ENCODE measurements at places on chromosomes 6 and 20. TPM values are rescaled to one million over a fixed set of nuclear protein-coding genes. Genes with fewer than 3 reads are reported as not detected.
A peak's percentile ranks its signal among the peaks of the same experiment; 100 is the strongest.

GRCh38 chr20:35917077-35917476, 37.2 kb downstream of the SCAND1 start:
- no peak for DNase-seq

- no peak for DNase-seq
Measured at GRCh38 chr6:5776706-5777390, 229.9 kb downstream of the NRN1 start.

- no peak for DNase-seq
Measured at GRCh38 chr6:17858584-17858983, 128.9 kb downstream of the KIF13A start.

DNA sequence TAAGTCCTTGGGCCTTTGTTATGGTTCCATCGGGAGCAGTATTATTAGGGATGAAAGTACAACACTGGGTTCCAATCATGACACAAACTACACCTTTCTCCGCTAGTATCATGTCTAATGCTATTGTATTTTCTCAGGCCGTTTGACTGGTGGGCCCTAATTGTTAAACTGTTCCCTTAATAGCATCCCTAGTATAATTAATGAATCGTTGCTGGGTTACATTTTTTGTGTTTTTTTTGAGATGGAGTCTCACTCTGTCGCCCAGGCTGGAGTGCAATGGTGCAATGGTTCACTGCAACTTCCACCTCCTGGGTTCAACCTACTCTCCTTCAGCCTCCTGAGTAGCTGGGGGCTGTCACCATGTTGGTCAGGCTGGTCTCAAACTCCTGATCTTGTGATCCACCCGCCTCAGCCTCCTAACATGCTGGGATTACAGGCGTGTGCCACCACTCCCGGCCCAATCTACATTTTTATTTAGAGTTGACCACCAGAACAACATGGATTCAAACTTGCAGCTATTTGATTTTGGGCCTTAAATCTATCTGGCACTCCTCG, 4.1 kb upstream of the ZNFX1 start:
- no peak for DNase-seq

DNA sequence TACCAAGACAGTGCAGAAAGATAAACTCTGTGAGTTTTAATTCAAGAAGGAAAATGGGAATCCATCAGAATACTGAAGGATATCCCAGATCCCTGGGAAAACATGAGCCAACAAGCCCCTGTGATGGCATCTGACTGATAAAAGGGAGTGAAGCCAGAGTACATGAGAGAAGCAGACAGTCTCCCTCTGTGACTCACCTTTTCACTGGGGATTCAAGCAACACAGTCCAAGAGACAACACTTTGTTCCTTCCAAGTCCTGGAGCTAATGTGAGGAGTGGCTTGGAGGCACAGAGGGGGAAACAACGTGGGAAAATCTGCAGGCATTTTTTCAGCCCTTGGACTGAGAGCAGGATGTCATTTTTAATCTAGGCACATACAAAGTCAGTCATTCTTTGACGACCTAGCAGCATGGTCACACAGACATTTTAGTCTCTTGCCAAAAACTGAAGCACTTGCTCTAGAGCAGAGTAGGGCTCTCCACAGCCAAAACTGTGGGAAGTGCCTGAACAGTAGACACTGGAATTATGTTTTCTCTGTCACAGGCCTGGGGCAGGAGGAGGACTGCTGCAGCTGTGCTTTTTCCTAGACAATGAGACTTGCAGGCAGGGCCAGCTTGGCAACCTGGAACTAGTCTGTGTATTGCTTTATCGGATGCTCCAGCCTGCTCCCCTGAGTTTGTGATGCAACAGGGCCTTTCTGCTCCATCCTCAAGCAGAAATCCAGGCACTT, 465.0 kb upstream of the GJE1 start:
- no peak for DNase-seq

DNA sequence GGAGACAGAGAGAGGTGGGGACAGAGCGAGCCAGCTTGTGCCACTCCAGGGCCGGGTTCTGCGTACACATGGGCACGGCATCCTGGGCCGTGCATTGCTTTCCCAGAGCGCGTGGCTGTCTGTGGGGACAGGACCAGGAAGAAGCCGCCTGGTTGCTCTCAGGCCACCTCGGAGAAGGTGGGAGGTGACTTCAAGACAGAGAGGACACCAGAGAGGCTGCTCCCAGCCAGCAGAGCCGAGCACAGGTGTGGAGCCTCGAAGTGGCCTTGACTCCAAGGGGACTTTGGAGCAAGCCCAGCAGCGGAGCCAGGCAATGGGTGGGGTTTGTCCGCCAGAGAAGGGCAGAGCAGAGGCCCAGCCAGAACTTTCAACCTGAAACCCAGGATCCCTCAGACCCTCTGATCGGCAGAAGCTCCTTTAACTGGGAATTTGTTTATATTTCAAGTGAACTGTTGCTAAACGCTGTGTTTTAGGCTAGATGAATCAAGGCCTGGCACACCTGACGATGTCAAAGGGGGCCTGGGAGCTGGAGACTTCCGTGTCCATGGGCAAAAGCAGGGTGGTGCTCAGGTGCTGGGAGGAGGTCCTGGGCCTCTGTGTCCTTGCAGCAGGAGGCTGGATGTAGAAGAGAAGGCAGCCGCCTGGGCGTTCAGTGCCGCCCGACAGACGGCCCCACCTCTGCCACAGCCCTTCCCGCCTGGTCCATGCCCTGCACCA, 262.1 kb downstream of the DLL1 start:
- DNase-seq, result no peak

DNA sequence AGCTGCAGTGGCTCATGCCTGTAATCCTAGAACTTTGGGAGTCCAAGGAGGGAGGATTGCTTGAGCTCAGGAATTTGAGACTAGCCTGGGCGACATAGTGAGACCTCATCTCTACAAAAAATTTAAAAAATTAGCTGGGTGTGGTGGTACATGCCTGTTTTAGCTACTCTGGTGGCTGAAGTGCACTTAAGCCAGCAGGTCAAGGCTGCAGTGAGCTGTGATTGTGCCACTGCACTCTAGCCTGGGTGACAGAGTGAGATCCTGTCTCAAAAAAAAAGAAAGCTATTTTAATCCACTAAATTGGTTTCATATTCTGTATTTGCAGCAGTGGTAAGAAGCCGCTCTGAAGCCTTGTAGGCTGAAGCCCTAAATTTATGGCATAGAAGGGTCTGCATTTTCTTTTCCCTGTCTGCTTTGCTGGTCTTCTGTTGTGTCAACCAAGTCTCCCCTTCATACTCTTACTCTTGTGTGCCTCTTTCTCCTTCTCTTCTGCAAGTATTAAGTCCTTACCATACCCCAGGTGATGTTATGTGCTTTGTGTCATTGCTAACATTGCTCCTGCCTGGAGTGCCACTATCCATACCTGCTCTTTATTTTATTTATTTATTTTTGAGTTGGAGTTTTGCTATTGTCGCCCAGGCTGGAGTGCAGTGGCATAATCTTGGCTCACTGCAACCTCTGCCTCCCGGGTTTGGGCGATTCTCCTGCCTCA, 70.9 kb downstream of the MYO6 start:
- no peak for DNase-seq

- DNase-seq, result no peak
Measured at GRCh38 chr6:154996841-154997311, 1.8 kb downstream of the TIAM2 start.

DNA sequence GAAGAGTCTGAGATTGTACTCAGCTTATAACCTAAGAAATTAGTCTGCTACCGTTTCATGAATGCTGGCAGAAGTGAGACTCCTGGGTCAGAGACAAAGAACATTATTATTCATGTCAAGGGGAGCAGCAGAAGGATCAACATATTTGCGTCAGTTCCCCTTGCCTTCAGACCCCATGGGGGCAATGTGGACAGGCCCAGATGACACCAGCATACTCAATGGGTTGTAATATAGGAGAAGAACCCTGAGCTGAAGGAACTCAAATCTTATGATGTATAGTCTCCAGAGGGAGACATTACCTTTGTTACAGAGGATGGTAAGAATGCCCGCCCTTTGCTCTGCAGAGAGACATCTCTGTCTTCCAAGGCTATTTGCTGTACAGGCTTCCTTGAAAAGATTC, 384.4 kb downstream of the EPM2A start:
- DNase-seq, result no peak

GRCh38 chr6:67683960-67684359, 951.1 kb upstream of the ADGRB3 start:
- no peak for DNase-seq

DNA sequence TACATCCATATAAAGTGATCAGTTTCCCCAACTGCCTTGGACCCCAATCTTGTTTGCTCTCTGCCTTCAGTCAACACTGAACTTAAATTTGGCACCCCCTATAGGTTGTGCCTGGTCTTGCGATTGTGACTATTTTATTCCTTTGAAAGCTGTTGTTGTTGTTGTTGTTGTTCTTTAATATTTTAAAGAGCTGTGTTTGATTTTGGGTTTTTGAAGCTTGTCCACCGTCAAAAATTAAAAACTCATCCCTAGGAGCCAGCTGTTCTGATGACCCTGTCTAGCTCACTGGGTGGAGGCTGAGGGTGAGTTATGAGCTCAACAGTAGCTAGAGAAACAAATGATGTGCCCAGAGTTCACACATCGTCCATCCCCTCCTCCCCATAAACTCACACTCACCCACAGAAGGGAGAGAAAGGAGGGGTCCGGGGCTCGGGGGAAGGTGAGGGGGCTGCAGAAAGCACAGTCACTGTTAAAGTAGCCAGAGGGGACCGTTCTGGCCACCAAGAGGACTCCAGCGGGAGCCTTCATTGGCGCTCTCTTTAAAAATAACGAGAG, 4.0 kb downstream of the SIM1 start:
- no peak for DNase-seq

GRCh38 chr20:58638467-58639181, 12.5 kb upstream of the STX16 start:
- no peak for DNase-seq

GRCh38 chr6:108211671-108212070, 45.8 kb downstream of the NR2E1 start:
- DNase-seq, result no peak

DNA sequence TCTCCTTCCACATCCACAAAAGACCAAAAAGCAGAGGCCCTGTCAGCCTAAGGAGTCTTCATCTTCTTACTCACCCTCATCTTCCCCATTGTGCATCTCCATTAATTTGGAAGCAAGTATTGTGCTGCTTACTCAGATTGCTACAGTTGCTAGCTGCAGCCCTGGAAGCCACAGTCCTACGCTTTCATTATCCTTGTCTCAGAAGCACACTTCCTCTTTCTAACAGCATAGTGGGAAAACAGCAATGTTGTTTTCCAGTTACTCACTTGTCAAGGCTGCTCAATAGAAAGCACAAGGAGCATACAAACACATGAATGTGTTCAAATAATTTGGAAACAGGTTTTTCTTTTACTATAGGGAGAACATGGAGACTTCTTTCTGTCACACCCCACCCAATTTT, 76.6 kb upstream of the RBM24 start:
- no peak for DNase-seq

DNA sequence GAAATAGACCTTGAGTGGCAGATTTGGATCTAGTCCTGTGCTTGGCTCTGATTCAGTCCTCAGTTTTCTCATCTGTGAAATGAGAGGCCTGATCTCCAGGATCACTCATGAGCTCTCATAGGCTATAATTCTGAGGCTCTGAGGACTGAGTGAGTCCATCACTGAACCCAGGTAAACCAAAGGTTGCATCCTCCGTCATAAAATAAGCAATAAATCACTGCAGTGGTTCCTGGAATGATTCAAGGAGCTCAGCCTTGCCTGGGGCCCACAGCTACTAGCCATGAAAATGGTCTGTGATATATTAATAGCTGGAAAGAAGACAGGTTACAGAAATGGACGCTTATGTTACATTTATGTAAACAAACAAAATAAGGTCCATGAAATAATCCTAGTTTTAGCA, 124.8 kb downstream of the MAP3K7 start:
- no peak for DNase-seq

- DNase-seq, result no peak
Measured at GRCh38 chr20:63534831-63535651, 2.1 kb downstream of the PTK6 start.

DNA sequence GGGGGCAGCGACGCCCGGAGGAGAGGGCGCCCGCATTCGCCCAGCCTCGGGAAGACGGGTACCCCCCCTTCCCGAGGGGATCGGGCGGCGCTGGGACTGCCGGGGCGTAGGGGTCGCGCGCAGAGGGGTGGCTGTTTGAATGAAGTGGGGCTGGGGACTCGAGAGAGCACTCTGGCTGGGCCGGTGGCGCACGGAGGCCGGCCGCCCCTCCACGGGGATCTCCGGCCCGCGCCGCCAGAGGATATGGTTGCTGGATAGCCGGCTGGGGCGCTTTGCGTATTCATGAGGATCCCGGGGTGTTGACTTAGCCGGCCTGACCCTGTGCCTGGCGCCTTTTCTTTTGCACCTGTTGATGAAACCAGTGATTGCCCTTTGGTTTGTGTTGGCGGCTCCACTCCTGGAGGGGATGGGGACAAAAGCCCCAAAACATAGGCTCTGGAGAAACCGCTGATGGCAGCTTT, 469 bp downstream of the SYNJ2 start:
- DNase-seq, result no peak

DNA sequence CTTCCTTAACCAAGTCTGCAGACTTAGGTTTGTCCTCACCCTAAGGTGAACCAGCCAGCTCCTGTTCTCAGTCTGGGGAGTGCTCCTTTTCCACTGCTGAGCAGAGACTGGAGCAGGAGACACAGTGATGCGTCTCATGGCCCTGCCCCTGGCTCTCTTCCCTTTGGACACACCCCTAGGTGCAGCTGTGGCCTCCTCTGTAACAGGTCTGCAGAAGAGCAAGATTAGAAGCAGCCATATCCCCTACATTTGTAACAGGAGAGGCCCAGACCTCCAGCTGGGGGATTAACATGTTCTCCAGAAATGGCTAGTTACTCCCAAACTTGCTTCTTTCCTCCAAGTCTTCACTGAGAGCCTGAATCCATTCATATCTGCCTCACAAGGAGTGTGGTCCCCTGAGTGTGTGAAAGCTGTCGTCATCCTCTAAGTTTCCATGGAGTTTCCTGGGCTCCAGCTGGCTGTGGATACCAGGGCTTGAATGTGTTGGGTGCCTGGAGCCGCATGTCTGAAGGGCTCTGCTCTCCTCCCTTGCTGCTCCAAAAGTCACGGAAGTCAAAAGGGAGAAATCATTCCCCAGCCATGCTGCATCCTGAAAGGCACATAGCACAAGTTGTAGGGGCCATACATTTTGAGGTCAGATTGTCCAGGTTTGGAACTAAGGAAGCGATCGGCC, 57.7 kb downstream of the PPP1R14C start:
- DNase-seq, result no peak

GRCh38 chr6:42960243-42961019, at the start of gene GNMT:
TSS of gene GNMT (plus strand) at chr6:42960754. CDS start at chr6:42960768, 14 bp downstream.
- peak; percentile 61 for DNase-seq

GRCh38 chr20:30937790-30938189, 319.7 kb upstream of the DEFB115 start:
- no peak for DNase-seq

DNA sequence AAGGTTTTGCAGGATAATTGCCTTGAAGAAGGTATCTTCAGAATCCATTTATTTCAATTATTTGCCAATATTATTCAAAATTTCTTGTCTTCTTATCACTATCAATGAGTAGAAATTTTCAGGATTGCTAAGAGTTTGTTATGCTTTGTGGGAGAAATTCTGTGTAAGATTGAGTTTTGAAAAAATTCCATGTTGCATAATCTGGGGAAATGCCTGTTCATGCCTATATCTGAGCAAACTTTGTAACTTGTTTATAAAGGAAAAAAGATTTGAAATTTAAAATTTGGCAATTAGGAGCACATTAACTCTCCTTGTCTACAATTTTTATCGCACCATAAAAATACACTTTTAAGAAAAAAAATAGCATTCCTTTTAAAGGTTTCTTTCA, 39.8 kb upstream of the EDN1 start:
- DNase-seq, result no peak

Gene DDO
- 0.61 TPM for polyA plus RNA-seq

Gene AARS2
- 21.9 TPM for polyA plus RNA-seq

Gene RSPO3
- polyA plus RNA-seq, result 5.9 TPM

Gene NFATC2
- polyA plus RNA-seq, result 1.6 TPM

Gene FRS3
- 9.2 TPM for polyA plus RNA-seq

Gene FOXQ1
- 12.1 TPM for polyA plus RNA-seq

Gene JPH2
- polyA plus RNA-seq, result 1.7 TPM

Data from renal pelvis (tissue), 12 donors.